AG08395 (cell line): ENCODE measurements at places on chromosomes 6 and 20.

GRCh38 chr6:91279740-91280493 is 693.0 kb upstream of the MAP3K7 start:
- DNase-seq, result no peak

- peak; percentile 4 for DNase-seq
These were observed 773 bp downstream of the SMAP1 start for GRCh38 chr6:70668499-70668812.

- DNase-seq, result no peak
These were observed 1.9 kb downstream of the RNF39 start for GRCh38 chr6:30073489-30074235.

- DNase-seq, result no peak
These were observed 150.4 kb downstream of the ZDHHC14 start for GRCh38 chr6:157531169-157531985.

DNA sequence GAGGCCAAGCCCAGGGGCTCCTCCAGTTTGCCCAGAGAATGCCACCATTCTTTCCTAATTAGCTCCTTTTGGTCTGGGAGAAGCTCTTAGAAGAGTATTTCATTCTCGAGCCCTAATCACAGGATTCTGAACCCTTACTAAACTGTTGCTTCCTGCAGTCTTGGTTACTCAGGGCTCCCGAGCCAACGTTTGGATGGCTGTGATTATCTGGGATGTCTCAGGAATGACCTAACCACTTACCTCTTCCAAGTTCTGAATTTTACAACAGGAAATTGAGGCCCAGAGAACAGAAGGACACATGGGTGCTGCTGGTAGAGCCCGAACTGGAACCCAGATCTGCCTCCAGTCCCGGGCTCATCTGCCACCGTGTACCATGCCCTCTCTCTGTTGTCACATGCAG is 22.2 kb upstream of the PNPLA1 start:
- DNase-seq, result no peak

DNA sequence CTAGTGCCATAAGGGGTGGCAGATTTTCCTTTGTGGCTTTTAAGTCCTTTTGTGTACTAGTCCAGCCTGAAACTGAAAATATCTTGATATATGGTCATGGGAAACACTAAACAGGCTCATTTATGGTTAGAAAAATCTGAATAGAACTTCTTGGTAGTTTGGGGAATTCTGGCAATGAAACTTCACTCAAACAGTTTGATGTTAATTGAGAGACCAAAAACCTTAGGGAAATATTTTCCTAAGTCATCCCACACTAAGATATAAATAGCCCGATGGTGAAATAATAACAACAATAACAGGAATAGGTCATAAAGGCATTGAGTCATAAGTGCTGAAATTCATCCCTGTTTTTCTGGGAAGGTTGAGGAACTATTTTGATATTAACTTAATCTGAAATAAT is 146.2 kb upstream of the SMLR1 start:
- peak; percentile 62 for DNase-seq

DNA sequence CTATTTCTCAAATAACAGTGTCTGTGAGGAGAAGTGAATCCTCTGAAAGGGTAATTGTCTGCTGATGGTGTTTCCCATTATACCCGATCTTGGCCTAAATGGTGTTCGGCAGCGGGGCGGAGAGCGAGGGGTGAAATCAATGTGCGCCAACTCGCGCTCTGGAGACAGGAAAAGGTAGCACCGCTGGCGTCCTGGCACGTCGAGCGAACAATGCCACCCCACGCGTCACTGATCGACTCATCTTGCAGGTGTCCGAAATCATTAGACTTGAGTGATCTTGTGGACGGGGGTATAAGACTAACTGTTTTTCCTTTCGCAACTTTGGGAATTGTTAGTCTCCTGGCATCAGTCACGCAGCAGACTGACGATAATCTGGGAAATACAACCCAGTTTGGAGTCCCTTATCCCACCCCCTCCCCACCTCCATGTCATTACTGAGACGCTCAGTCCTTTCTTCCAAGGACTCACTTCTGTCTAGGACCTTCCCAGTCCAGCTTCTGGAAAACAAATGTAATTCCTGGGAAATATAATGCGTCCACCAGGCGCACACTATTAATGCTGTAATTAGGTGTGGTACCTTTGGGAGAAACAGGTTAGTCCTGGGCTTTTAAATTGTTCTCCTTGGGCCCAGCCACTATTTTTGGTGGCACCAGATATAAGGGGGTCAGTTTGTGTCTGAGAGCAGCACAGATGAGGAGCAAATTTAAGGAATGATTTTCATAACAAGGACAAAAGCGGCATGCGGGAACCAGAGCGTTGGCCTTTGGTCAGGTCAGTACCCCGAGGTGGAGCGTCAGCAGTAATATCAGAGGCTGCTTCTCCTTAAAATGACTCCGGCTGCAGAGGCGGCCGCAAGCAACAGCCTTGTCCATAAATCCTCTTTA is 2.3 kb downstream of the LINC00237 start:
- DNase-seq, result no peak

GRCh38 chr20:288956-289692 is 1.4 kb downstream of the C20orf96 start:
- no peak for DNase-seq

GRCh38 chr6:45689926-45690615 is 312.3 kb upstream of the SUPT3H start:
- DNase-seq, result no peak

DNA sequence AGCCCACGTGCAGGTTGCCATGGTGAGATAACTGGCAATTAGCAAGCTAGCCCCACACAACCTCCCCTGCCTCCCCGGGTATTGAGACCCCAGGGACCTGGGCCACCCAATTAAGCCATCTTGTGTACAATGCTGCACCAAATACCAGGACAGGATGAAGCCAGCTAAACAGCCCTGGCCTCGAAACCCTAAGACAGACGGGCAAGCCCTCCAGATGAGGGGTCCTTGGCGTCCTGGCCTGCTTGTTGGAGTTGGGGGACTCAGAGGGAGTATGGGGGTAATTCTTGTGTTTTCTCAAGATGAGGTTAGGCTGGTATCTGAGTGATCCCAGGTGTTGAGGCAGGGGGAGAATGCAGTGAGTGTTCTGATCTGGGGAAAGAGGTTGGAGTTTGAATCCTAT is 8.8 kb upstream of the MAPRE1 start:
- DNase-seq, result no peak

DNA sequence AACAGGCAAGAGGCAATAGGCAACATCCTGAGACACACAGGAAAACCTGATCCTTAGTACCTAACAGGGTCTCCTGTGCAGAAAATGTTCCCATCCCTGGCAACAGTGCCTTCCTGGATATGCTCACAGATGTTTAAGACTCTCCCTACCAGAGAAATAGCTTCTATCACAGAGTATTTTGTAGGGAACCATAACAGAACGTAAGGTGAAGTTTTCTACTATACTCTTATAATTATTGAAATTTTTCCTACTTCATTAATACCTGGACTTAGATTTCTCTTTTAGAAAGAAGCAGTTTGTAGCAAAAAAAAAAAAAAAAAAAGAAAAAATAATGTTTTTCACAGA is 33.5 kb upstream of the LGSN start:
- DNase-seq, result no peak

- no peak for DNase-seq
These were observed 102.3 kb upstream of the CCN2 start for GRCh38 chr6:132053511-132053910.

DNA sequence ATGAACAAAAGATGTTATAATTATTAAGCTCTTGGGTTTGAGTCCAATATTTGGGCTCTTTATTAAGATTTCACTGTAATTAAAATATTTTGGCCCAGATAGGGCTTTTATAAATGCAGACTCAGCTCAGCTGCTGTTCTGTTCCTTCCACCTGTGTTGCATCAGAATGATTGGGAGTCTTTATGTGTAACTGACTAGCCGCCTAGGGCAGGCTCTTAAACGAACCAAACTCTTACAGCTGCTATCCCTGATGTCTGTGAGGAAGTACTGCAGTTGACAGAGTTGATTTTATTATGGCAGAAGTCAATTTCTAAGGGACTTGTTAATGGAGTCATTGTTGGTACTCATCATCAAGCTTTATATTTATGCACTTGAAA is 144.7 kb downstream of the MYO6 start:
- DNase-seq, result no peak

DNA sequence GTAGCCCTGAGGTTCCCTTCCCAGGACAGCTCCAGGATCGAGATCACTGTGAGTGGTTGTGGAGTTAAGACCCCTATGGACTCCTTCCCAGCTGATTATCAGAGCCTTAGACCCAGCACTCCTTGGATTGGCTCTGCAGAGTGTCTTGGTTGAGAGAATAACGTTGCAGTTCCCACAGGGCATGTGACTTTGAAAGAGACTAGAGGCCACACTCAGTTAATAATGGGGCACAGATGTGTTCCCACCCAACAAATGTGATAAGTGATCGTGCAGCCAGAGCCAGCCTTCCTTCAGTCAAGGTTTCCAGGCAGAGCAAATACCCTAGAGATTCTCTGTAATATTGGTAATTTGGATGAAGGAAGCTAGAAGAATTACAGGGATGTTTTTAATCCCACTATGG is 5.2 kb upstream of the BTN2A2 start:
- DNase-seq, result no peak

DNA sequence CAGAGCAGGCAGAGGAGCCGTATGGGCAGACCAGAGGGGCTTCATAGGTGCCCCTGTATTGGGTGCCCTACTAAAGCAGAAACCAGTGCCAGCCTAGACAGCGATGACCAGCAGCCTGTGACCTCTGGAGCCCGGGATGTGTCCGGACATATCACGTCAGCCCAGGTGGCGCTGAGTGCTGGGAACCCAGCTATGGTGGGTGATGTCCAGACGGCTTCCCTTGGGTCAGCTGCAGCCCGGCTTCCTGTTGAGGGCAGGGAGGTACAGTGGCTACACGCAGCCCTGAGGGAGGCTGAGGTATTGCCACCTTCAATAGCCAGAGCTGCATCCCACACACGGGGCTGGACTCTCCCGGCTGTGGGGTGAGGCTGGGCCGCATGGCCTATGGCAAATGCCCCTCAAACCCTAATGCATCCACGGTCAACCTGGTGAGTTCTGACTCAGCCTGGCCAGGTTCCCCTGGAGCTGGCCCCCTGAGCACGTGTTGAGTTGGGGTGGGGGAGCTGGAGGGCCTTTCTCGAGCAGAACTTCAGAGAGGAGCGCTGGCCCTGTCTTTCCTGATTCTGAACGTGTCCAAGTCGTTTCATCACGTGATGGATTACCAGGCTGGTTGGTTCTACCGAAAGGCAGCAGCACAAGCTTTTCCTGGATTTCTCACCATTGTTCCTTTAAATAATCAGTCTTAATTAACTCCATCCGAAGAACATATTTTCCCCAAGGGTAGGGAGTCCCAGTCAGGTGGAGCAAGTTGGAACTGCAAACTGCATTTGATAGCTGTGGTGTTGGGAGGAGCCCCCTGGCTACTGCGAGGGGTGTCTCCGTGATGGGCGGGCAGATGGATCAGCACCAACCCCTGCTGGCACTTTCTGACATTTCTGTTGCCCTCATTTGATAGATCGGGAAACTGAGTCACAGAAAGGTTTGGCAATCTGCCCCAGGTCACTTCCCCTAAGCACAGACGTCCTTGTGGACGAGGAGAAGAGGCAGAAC is 7.1 kb upstream of the MYT1 start:
- DNase-seq, result no peak

GRCh38 chr20:51386586-51386985 is 155.9 kb downstream of the NFATC2 start:
- no peak for DNase-seq

GRCh38 chr20:3072530-3073250 is 1.3 kb downstream of the OXT start:
- DNase-seq, result no peak

GRCh38 chr6:127972815-127973214 is 72.0 kb upstream of the THEMIS start:
- DNase-seq, result no peak

DNA sequence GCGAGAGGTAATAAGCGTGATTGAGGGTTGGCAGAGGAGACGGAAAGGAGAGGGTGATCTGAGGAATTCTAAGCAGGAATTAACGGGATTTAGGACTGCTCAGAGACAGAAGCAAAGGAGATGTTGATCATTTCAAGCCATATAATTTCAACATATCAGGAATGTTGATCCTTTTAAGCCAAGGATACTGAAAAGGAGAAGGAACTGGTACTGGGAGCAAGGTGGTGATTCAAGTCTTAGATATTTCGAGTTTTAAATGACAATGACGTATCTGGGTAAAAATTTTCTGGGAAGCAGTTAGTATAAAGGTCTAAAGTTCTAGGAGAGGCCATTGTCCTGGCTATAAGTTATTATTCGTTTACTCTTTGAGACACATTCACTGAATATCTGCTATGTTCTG is 91.3 kb upstream of the OGFRL1 start:
- DNase-seq, result no peak

DNA sequence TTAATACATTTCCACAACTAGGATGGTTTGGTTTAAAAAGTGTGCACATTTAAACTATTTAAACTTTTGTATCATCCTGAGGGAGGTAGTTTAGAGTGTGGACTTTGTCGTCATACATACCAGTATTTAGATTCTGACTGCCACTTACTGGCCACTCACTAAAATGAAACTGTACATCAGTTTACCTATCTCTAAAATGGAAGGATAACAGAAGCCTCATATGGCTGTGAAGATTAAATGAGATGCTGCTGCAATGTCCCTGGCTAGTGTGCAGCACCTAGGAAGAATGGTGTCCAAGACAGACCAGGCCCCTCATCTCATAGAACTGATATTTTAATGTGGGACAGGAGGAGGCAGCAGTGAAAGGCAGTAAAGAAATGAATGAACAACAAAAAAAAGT is 12.0 kb upstream of the PKIG start:
- DNase-seq, result no peak

- DNase-seq, result no peak
These were observed 18.4 kb downstream of the SLC22A23 start for GRCh38 chr6:3438190-3439167.

GRCh38 chr6:14207448-14207847 is 89.9 kb downstream of the CD83 start:
- no peak for DNase-seq

GRCh38 chr6:27582928-27583725 is 110.2 kb upstream of the ZNF184 start:
- peak; percentile 33 for DNase-seq

- DNase-seq, result no peak
These were observed 14.8 kb upstream of the NPEPL1 start for GRCh38 chr20:58677808-58678207.

GRCh38 chr6:164308339-164308738 is 893.8 kb downstream of the QKI start:
- DNase-seq, result no peak

DNA sequence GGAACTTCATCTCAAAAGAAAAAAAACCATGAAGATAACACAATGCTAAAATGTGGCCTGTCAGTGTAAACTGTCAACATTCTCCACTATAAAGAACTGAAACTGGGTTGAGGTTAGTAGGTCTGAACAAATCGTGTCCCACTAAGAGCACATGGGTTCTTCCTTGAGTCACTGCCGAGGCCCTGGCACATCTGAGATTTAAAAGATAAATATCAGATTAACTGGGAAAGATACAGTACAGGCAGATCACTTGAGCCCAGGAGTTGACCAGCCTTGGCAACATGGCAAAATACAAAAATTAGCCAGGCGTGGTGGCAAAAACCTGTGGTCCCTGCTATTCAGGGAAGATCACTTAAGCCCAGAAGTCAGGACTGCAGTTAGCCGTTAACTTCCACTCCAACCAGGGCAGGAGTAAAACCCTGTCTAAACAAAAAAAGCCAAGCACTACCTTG is 5.6 kb downstream of the EEF1A1 start:
- DNase-seq, result no peak
